Cerebellar cortex (tissue), 1 donor: ENCODE measurements at places on chromosomes 3 and 15.
A peak's percentile ranks its signal among the peaks of the same experiment; 100 is the strongest.

GRCh38 chr3:54262541-54262940 is 140.2 kb downstream of the CACNA2D3 start:
- DNase-seq, result no peak

- no peak for DNase-seq
Observed at GRCh38 chr15:82530006-82530405, 10.3 kb downstream of the RPS17 start.

- no peak for DNase-seq
Observed at GRCh38 chr15:31609258-31609681, 282.6 kb downstream of the KLF13 start.

GRCh38 chr15:82043130-82043673 is 2.6 kb downstream of the MEX3B start:
- DNase-seq, result no peak

- peak; percentile 38 for DNase-seq
Observed at GRCh38 chr3:186287711-186288110, 74.3 kb downstream of the DGKG start.

GRCh38 chr15:93730724-93731123 is 500.6 kb upstream of the MCTP2 start:
- DNase-seq, result no peak

- DNase-seq, result peak; percentile 56
Observed at GRCh38 chr15:90367576-90367975, 15.5 kb downstream of the ZNF774 start.

GRCh38 chr3:193846569-193846968 is 253.6 kb downstream of the OPA1 start:
- DNase-seq, result no peak

DNA sequence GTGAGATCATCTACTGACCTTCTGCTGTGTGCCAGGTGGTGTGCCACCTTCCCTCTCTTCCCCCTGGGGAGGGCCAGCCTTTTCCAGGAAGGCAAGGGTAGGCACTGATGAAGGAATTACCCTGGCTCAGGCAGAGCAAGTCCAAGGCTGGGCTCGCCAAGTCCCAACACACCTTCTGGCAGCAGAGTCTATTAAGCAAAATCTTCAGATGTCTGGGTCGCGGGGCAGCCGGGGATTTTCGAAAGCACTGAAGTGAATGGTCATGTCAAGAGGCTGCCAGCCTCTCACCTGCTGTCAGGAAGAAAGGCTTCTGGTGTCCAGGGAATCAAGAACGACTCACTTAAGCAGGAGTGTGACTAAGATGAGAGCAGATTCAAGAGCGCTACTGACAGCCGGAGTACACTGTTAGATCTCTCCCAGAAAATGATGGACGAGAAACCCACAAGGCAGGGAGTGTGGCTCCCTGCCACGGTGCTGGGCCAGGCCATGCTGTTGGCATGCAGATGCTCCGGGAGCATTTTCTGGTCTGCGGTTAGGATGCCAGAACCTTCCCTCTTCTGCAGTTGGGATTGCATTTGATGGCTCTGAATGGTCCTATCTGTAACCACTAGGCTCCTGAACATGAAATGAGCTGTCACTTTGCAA is 479.8 kb downstream of the SHQ1 start:
- DNase-seq, result peak; percentile 68

GRCh38 chr3:99641982-99642381 is 3.6 kb downstream of the COL8A1 start:
- DNase-seq, result no peak

DNA sequence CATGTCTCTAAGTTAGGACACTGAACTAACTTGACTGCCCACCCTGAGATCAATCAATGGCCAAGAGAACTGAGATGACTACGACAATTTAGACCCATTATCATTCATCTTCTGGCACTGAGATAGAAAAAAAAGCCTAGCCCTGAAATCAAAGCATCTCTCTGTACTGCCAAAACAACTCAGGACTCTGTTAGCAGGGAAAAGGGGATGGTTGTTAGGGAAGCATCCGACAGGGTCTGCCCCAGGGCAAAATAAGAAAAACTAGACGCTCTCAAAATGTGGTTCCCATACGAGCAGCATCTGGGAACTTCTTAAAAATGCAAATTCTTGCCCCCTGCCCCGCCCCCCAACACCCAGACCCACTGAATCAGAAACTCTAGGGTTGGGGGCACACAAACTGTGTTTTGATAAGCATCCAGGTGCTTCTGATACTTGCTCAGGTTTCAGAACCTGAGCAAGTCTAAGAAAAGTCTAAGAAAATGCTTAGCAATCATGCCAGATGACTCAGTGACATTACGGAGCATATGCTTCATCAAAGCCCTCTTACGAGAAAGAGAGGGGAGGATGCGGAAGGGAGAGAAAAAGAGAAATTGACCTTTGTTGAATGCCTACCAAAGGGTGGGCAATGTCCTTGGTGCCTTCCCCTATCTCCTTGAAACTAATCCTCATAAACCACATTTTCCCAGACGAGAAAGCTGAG is 172.8 kb upstream of the HES1 start:
- no peak for DNase-seq

GRCh38 chr3:40623567-40623966 is 98.8 kb downstream of the ZNF621 start:
- DNase-seq, result no peak

GRCh38 chr15:64681424-64682024 is 93.9 kb downstream of the RBPMS2 start:
- DNase-seq, result peak; percentile 77

DNA sequence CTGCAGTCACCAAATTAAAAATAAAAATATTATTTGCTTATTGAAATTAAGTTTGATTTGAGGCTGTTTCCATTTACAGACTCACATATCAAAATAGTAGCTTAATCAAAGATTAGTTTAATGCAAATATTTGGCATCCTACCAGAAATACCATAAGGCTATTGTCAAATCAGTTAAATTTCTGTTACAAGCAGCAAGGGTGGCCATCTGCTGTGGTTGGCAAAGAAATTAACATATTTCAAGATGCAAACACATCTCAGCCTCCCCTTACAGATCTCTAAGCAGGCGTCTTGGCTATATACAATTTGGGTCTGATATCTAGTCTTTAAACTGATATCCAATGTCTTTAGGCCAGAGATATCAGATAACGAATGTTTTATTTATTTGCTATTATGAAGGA is 83.2 kb upstream of the NEDD4 start:
- DNase-seq, result peak; percentile 79

- no peak for DNase-seq
Observed at GRCh38 chr15:34794590-34795206, 651 bp downstream of the ACTC1 start.

- no peak for DNase-seq
Observed at GRCh38 chr3:164222197-164222596, 856.1 kb downstream of the SI start.
